CD8-positive, alpha-beta memory T cell (primary cell): ENCODE measurements at places on chromosomes 7 and 10. TPM values are rescaled to one million over a fixed set of nuclear protein-coding genes. Genes with fewer than 3 reads are reported as not detected.

The MBL2 gene
- not detected for total RNA-seq

The CALML5 gene
- not detected for total RNA-seq

The ABCC2 gene
- total RNA-seq: 1.5 TPM

The CPA2 gene
- total RNA-seq: not detected

The OPN1SW gene
- total RNA-seq: not detected

The SNX8 gene
- 40.3 TPM for total RNA-seq

The ANXA8 gene
- not detected for total RNA-seq

The IMMP2L gene
- 13.7 TPM for total RNA-seq

The HOXA2 gene
- not detected for total RNA-seq

The GATA3 gene
- 53.3 TPM for total RNA-seq

The FRMD4A gene
- total RNA-seq: 2.1 TPM

The RNF133 gene
- not detected for total RNA-seq

The CALHM3 gene
- total RNA-seq: not detected

The UCN3 gene
- total RNA-seq: not detected

The SFTPA1 gene
- not detected for total RNA-seq

- no peak overlapping the region for H3K27ac ChIP-seq
- no peaks in the 10 kb centered on the region for H3K4me1 ChIP-seq
- H3K36me3 ChIP-seq: no peaks in the 10 kb centered on the region
- no peak for DNase-seq
These were observed 225.1 kb downstream of the TCF7L2 start for GRCh38 chr10:113175176-113175575.

DNA sequence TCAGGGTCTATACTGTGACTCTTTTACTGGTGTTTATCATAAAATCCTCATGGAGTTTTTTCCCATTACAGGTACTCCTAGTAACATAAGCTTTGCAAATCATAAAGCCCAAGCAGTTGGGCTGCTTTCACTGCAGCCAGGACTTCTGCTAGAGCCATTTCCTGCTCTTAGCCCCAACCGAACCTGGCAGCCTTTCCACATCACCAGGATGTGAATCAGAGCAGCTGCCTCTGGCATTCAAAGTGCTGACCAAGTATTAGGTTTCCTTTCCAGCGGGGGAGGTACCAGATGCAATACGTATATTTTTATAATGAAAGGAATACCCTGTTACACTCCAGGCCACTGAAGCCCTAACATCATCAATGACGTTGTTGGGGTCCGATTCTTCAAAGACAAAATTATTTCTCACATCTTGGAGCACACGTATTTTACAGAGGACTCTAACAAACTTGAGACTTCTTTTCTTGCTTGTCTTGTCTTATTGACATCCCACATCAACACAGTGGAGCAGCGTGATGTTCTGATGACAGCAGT is 3.6 kb upstream of the HTR5A start:
- H3K27ac ChIP-seq: no peak overlapping the region
- no peak overlapping the region for H3K4me3 ChIP-seq
- no peak for DNase-seq
- no peaks in the 10 kb centered on the region for H3K27me3 ChIP-seq

- no peak for DNase-seq
- no peak overlapping the region for H3K27ac ChIP-seq
- H3K36me3 ChIP-seq: no peaks in the 10 kb centered on the region
- no peaks in the 10 kb centered on the region for H3K27me3 ChIP-seq
- no peaks in the 10 kb centered on the region for H3K4me1 ChIP-seq
- no peak overlapping the region for H3K4me3 ChIP-seq
These were observed 170.9 kb downstream of the ZMYND11 start for GRCh38 chr10:306007-306674.

DNA sequence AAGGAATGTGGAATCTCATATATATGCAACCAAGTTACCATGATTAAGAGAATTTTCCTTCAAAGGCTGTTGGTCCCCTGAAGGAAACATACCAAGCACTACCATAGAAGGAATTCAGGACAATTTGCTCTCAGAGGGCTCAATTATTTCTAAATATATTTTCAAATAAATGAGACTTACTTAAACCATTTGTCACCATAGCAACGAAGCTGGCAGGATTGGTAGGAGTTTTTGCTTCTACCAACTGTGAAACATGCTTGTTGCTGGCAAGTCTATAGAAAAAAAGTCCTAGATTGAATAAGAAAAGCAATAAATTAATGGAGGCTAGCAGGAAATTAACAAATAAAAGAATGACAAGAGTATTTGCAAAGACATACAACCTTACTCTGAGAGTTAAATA is 156.9 kb upstream of the NPSR1 start:
- no peaks in the 10 kb centered on the region for H3K27me3 ChIP-seq
- DNase-seq: no peak
- H3K36me3 ChIP-seq: no peaks in the 10 kb centered on the region
- H3K27ac ChIP-seq: no peak overlapping the region

DNA sequence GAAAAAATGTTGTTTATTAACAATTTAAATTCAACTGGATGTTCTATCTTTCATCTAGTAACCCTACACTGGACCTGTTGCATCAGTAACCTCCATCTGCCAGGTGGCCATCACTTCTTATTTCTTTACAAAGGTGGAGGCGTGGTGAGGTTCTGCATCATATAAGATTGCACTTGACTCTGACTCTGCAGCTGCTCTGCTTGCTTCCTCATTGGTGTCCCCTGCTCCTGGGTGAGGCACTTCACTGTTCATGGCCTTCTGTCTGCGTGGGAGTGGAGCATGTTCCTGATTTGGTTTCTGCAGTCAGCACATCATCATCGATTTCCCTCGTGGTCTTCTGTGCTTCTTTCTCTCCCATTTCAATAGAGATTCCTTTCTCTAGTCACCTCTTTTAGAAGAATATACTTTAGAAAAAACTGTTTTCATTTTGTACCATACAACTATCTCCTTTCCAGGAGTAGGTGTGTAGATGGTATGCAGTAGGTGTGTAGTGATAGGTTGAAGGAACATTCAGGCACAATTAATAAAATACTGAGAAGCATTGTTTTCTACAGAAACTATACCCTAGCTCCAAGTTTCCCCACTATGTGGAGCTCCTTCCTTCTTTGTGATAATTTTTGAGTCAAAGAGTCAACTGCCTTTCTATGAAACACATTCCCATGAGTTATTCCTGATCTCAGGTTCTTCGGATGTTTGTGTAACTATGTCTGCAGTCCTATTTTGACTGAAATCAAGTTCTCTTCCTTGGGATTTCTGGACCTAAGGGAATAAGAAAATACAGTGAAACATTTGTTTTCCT is 231.7 kb upstream of the CNTNAP2 start:
- H3K27me3 ChIP-seq: no peaks in the 10 kb centered on the region
- no peak for DNase-seq
- no peak overlapping the region for H3K27ac ChIP-seq
- H3K4me1 ChIP-seq: no peaks in the 10 kb centered on the region

GRCh38 chr7:70298780-70299471 is 700.7 kb downstream of the AUTS2 start:
- H3K4me1 ChIP-seq: no peaks in the 10 kb centered on the region
- no peaks in the 10 kb centered on the region for H3K36me3 ChIP-seq

DNA sequence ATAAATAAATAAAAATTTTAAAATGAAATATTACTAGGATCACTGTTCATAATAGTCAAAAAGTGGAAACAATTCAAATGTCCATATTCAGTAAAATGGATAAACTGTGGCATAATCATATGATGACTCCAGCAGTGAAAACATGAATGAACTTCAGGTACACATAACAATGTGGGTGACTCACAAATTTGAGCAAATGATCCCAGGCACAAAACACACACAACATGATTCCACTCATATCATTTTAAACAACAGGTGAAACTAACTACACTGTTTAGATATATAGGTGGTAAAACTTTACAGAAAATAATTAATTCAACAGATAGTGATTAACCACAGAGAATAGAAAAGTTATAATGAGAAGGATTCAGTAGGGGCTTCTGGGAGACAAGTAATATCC is 14.7 kb upstream of the SAMD8 start:
- no peaks in the 10 kb centered on the region for H3K36me3 ChIP-seq
- H3K27ac ChIP-seq: no peak overlapping the region
- no peak overlapping the region for H3K4me3 ChIP-seq
- no peak for DNase-seq
- H3K27me3 ChIP-seq: no peaks in the 10 kb centered on the region

GRCh38 chr7:8236780-8237407 is 25.1 kb downstream of the ICA1 start:
- no peak for DNase-seq
- peaks cover 4% of the 10 kb centered on the region for H3K27me3 ChIP-seq
- no peaks in the 10 kb centered on the region for H3K4me1 ChIP-seq
- no peaks in the 10 kb centered on the region for H3K36me3 ChIP-seq

- no peak overlapping the region for H3K27ac ChIP-seq
- H3K4me3 ChIP-seq: no peak overlapping the region
- H3K36me3 ChIP-seq: no peaks in the 10 kb centered on the region
- H3K4me1 ChIP-seq: no peaks in the 10 kb centered on the region
- no peaks in the 10 kb centered on the region for H3K27me3 ChIP-seq
These were observed 70.2 kb downstream of the SAMD9 start for GRCh38 chr7:93047514-93048099.

GRCh38 chr7:94620703-94621118 is 35.2 kb downstream of the SGCE start:
- no peaks in the 10 kb centered on the region for H3K4me1 ChIP-seq
- H3K36me3 ChIP-seq: no peaks in the 10 kb centered on the region
- H3K27ac ChIP-seq: no peak overlapping the region
- H3K4me3 ChIP-seq: no peak overlapping the region

- no peak overlapping the region for H3K27ac ChIP-seq
- H3K4me1 ChIP-seq: no peaks in the 10 kb centered on the region
- H3K36me3 ChIP-seq: no peaks in the 10 kb centered on the region
- H3K27me3 ChIP-seq: no peaks in the 10 kb centered on the region
These were observed 206.5 kb upstream of the CNTNAP2 start for GRCh38 chr7:145909991-145910513.

- H3K4me3 ChIP-seq: no peak overlapping the region
- peak overlapping the region; percentile 1 for H3K27ac ChIP-seq
- no peaks in the 10 kb centered on the region for H3K27me3 ChIP-seq
- DNase-seq: no peak
- H3K36me3 ChIP-seq: peaks cover 9% of the 10 kb centered on the region
These were observed 1.5 kb upstream of the C10orf95 start for GRCh38 chr10:102452672-102453340.

DNA sequence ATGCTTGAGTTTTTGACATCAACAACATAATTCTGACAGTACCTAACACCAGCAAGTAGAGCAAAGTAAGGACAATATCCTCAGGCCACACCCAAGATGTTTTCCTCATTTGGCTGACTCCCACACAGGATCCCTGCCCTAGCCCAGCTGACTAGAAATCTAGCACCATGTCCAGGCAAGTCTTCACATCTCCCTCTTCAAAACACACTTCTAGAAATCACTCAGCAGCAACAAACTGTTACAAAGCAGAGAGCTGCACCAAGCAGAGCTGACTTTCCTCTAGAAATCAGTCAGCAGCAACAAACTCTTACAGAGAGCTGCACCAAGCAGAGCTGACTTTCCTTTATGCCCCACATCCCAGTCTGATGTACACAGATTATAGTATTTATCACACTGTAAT is 7.7 kb downstream of the TMEM168 start:
- no peak for DNase-seq
- no peak overlapping the region for H3K27ac ChIP-seq
- H3K4me3 ChIP-seq: no peak overlapping the region
- H3K27me3 ChIP-seq: no peaks in the 10 kb centered on the region
- peaks cover 19% of the 10 kb centered on the region for H3K36me3 ChIP-seq

- DNase-seq: peak; percentile 81
- H3K27ac ChIP-seq: peak within 1 kb of the TSS; percentile 25
- no peaks in the 10 kb centered on the region for H3K27me3 ChIP-seq
- peaks cover 12% of the 10 kb centered on the region for H3K4me1 ChIP-seq
These were observed at the start of gene ARMC3 for GRCh38 chr10:22927661-22928403. ARMC3 (plus strand) TSS chr10:22928053; CDS start chr10:22931997, 3,944 bp downstream.

DNA sequence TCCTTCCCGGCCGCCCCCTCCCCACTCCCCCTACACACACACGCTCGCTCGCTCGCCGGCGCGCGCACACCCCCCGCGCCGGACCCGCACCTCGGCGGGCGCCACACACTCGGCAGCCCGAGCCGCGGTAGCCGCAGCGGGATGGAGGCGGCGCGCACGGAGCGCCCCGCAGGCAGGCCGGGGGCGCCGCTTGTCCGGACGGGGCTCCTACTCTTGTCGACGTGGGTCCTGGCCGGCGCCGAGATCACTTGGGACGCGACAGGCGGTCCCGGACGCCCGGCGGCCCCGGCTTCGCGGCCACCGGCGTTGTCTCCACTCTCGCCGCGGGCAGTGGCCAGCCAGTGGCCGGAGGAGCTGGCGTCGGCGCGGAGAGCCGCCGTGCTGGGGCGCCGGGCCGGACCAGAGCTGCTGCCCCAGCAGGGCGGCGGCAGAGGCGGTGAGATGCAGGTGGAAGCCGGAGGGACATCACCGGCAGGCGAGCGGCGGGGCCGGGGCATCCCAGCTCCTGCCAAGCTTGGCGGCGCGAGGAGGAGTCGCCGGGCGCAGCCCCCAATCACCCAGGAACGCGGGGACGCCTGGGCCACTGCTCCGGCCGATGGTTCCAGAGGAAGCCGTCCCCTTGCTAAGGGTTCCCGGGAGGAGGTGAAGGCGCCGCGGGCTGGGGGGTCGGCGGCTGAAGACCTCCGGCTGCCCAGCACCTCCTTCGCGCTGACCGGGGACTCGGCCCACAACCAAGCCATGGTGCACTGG is at the start of gene SORCS3:
TSS of gene SORCS3 (plus strand) at position 104 of the 750 bp plus-strand sequence.
- H3K27ac ChIP-seq: no peak within 1 kb of the TSS
- no peaks in the 10 kb centered on the region for H3K4me1 ChIP-seq
- no peak within 1 kb of the TSS for H3K4me3 ChIP-seq
- H3K36me3 ChIP-seq: no peaks in the 10 kb centered on the region
- peaks cover 15% of the 10 kb centered on the region for H3K27me3 ChIP-seq

GRCh38 chr10:110303681-110304080 is 1.0 kb downstream of the SMNDC1 start:
- H3K36me3 ChIP-seq: peaks cover 38% of the 10 kb centered on the region
- H3K27ac ChIP-seq: peak overlapping the region; percentile 80
- DNase-seq: no peak
- H3K4me1 ChIP-seq: peaks cover 53% of the 10 kb centered on the region
- no peaks in the 10 kb centered on the region for H3K27me3 ChIP-seq

- no peak overlapping the region for H3K4me3 ChIP-seq
- no peaks in the 10 kb centered on the region for H3K36me3 ChIP-seq
- no peaks in the 10 kb centered on the region for H3K27me3 ChIP-seq
- H3K27ac ChIP-seq: no peak overlapping the region
These were observed 98.9 kb downstream of the KMT2C start for GRCh38 chr7:152336754-152337368.

DNA sequence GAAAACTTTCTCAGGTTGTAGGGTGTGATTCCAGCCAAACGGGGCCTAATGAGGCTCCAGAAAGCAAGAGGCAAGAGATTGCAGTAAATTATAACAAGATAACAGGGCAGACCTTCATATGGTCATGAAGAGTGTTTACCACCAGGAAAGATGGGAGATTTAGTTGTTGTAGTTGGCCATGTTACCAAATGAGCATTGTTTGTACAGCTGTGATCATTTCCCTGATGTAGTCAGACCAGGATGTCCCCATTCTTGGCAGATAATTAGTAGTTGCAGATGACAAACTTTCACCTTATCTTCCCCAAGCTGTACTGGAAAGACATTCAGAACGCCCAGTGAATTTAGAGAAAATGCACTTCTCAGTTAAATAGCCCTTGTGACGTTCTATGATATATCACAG is 630.8 kb downstream of the ANKRD7 start:
- H3K27ac ChIP-seq: no peak overlapping the region
- no peaks in the 10 kb centered on the region for H3K36me3 ChIP-seq
- no peak for DNase-seq
- H3K4me3 ChIP-seq: no peak overlapping the region
- H3K4me1 ChIP-seq: no peaks in the 10 kb centered on the region
- H3K27me3 ChIP-seq: no peaks in the 10 kb centered on the region

GRCh38 chr7:75054744-75055143 is 18.9 kb downstream of the RCC1L start:
- H3K4me1 ChIP-seq: no peaks in the 10 kb centered on the region
- H3K36me3 ChIP-seq: peaks cover 39% of the 10 kb centered on the region
- DNase-seq: no peak
- H3K27me3 ChIP-seq: no peaks in the 10 kb centered on the region
- no peak overlapping the region for H3K4me3 ChIP-seq
